ENCODE measurements at places on chromosomes 2 and 18.

- DNase-seq = no peak
These were observed 700.9 kb downstream of the TMEM182 start for GRCh38 chr2:103462712-103463111.

DNA sequence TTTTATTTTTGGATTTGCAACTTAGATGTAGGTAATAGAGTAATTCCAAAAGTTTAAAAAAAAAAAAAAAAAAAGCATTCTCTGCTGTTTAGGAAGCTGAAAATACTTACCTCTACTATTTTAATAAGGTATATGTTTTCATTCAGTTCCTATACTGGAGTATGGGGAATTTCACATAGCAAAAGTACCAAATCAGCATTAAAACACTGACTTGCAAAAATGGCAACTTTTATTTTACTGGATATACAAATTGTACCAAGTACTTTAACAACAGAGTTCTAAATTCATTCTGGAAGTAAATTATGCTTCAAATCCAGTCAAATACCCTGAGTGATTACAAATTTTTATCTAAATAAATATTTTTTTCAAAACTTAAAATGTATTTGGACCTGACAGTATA, 76.7 kb downstream of the TCF4 start:
- no peak for DNase-seq

DNA sequence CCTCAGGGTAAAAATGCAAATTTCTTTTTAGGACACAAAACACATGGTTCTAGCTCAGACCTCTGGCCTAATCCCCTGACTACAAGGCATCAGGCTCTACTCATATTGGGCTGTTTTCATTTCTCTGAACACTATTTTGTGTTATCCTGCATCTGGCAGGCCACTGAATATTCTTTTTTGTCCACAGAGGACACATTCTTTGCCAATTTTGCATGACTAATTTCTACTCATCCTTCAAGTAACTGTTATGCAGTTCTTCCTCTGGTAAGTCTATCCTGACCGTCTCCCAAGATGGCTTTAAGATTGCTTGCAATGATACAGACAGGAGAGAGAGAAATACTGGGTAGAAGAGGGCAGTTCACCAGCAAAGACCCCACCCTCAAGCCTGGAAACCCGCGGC, 107.6 kb upstream of the RGPD4 start:
- DNase-seq = no peak

- no peak for DNase-seq
These were observed 661.5 kb downstream of the ERBB4 start for GRCh38 chr2:211877061-211877460.

DNA sequence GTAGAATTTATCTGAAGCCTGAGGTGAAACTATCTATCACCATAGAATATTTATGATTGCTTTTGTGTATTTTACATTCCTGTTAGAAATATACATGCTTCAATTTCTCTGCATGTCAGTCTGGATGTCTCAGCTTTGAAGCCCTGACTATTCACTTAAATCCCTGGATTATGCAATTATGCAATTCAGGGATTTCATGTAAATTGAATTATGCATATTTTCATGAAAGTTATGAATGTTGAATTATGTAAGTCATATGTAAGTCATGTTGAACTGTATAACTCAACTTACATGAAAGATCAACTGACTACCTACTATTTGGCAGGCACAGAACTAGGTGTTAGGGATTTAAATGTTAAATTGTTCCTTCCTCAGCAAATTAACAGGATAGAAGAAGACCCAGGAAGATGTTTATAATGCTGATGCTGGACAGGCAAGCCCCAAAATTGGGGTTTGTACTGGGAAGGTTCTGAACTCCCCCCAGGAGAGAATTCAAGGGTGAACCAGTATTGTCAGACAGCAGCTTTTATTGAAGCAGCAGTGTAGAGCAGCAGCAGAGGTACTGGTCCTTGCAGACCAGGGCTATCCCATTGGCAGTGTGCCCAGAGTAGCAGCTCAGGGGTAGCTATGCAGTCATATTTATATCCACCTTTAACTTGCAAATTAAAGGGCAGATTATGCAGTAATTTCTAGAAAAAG, 236.5 kb downstream of the ZNF804A start:
- peak; percentile 2 for DNase-seq

DNA sequence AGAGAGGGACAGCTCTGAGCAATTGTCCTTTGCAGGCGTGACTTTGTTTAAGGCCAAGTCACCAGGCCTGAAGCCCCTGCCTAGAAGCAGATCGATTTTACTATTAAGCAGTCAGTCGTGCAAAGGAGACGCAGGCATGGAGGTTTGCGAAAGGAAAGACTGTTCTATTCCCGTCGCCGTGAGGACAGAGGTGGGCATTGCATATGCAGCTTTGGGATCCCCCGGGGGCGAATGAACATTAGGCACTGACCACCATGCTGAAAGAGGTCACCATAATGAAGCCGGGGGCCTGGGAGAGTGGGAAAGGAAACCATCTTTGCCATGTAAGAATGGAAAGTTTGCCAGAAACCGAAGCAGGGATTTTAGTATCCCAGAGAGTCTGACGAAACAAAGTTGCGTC, 231.6 kb downstream of the BCL11A start:
- DNase-seq = no peak

- no peak for DNase-seq
These were observed 34.9 kb downstream of the KDM3A start for GRCh38 chr2:86476092-86476491.

DNA sequence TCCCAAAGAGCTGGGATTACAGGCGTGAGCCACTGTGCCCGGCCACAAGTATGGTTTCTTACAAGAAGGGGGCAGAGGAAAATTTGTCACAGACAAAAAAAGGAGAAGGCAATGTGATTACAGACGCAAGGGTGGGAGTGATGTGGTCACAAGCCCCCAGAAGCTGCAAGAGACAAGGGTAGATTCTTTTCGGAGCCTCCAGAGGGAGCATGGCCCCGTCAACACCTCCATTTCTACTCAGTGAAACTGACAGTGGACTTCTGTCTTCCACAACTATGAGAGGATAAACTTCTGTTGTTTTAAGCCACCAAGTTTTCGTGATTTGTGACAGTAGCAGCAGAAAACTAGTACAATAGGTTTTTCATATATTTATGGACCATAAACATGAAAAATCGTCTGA, 2.1 kb upstream of the TCF7L1 start:
- DNase-seq = no peak

DNA sequence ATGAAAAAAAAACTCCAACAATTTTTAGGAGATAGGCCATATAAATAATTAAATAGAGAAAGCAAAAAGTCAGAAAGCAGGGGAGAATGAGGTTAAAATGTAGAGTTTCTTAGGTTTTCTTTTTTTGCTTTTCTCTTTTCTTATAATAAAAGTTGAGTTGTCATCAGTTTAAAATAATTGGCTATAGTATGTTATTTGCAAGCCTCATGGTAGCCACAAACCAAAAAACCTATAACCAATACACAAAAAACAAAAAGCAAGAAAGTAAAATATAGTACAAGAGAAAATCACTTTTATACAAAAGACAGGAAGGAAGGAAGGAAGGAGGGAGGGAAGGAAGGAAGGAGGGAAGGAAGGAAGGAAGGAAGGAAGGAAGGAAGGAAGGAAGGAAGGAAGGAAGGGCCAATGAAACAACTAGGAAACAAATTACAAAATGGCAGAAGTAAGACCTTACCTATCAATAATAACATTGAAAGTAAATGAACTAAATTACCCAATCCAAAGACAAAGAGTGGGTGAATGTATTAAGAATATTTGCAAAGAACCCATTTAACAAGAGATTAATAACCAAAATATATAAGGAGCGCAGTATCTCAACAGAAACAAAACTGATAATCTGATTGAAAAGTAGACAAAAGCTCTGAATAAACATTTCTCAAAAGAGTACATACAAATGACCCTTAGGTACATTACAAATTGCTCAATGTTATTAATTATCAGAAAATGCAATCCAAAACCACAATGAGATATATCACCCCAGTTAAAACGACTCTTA, 541.3 kb upstream of the LRRTM4 start:
- DNase-seq = no peak

DNA sequence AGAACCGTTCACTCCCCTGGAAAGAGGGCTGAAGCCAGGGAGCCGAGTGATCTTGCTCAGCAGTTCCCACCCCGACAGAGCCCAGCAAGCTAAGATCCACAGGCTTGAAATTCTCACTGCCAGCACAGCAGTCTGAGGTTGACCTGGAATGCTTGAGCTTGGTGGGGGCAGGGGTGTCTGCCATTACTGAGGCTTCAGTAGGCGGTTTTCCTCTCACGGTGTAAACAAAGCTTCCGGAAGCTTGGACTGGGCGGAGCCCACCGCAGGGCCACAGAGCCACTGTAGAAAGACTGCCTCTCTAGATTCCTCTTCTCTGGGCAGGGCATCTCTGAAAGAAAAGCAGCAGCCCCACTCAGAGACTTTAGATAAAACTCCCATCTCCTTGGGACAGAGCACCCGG, 180.8 kb downstream of the WDR7 start:
- no peak for DNase-seq

- DNase-seq = peak; percentile 64
These were observed 841.0 kb upstream of the PIK3C3 start for GRCh38 chr18:41113885-41114482.
